Osteoblast (primary cell): ENCODE measurements at places on chromosomes 1 and 21.
A peak's percentile ranks its signal among the peaks of the same experiment; 100 is the strongest.

DNA sequence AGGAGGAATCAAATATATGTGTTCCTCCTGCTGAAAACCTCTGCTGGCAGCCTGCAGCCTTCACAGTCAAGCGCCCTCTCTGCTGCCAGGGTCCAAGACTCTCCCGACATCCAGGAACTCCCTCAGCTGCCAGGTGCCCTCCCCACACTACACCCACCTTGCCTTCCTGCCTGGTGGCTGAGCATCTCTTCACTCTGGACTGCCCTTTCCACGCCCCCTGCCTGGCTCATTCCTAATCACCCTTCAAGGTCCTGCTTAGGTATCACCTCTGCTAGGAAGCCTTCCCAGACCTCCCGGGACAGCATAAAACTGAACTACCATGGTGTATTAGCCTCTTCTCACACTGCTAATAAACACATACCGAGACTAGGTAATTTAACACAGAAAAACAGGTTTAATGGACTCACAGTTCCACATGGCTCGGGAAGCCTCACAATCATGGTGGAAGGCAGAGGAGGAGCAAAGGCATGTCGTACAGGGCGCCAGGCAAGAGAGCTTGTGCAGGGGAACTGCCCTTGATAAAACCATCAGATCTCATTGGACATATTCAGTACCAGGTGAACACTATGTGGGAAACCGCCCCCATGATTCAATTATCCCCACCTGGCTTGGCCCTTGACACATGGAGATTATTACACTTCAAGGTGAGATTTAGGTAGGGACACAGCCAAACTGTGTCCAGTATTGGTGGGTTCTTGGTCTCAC, 15.3 kb downstream of the LDLRAD1 start:
- DNase-seq: no peak

DNA sequence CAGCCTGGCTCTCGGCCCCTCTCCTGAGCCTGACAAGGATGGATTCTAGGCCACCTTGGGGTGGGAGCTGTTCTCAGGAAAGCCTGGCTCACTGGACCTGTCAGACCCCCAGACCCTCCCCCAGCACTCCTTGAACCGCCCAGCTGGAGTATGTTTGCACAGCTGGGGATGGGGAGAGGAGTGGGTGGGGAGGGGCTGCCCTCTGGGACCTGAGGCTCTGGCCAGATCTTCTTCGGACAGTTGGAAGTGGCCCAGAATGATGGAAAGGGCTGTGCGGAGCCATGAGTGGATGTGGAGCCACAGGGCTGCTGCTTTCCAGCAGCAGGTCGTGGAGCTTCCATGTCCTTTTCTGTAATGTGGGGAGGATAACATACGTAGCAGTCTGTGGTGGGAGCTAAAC, 43.0 kb upstream of the TRABD2B start:
- no peak for DNase-seq

DNA sequence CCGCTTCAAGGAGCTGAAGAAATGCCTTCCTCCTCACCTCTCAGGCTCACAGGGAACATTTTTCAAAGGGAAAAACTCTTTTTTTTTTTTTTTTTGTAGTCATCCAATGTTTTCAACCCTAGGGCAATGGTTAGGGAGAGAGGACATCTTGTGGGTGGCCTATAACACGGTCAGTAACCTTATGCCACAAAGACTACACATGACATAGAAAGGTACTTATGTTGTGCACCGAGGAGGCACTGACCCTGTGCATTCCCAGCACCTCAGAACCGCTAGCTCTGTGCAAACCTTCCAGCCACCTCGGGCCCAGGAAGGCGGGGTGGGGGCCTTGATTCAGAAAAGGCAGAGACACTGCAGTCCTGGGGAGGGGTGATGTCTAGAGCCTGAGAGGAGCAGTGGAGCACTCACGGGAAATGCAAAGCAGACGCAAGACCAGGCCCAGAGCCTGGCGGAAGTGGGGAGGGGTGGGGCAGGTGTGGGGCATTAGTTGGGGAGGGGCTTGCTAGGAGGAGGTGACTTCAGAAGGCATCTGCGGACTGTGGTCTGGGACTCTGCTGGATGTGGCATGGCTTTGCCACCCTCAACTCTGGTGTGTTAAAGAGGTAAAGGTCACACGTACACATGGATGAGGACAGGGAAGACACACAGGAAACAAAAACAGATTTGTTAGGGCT, 68.6 kb downstream of the MDM4 start:
- no peak for DNase-seq

DNA sequence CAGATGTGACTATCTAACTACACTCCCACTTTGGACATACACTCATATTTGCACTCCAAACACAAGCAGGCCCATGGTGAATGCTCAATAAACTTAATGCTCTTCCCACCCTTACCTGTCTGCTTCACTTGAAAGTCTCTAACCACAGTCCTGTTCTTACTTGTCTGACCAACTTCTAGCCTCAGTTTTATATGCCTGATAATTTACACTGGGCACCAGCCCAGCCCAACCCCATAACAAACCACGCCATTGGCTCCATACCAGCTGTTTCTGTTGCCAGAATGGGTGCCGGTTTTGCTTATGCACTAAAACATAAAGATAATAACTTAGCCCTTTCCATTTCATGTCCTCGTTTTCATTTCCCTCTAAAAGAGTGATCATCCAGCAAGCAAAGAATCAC, 395.4 kb downstream of the NTNG1 start:
- no peak for DNase-seq

DNA sequence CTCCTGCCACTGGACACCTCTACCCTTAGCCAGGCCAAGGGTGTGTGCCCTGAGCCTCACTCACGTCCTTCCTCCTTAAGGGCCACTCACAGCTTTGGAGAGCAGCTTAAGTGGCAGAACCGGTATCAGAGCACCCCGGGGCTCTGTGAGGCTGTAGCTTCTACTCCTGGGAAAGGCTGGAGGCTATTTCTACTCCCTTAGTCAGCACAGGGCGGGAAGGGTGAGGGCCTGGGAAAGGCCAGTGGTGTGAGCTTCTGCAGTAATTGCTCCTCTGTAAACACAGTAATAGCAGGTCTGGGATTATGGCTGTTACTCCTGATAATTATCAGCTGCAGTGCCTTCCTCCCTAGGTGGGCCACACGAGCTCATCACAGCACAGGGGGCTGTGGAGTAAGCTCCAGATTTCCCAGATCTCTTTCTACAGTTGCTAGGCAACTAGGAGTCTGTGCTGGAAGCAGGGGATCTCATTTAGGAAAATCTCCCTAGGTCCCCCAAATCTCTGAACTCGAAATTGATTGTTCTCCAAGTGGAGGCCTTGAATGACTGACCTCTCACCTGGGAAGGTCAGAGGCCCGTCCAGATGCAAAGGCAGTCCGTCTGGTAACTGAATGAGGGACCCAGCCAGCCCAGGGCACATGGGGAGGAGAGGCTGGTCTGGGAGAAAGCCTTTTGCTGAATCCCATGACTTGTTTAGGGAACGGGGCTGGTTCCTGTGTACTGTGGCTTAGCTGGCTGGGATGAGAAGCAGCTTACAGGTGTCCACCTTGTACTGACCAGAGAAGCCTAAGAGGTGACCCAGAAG, 29.3 kb downstream of the IER5 start:
- DNase-seq: peak; percentile 95

- peak; percentile 73 for DNase-seq
These were observed 17.7 kb downstream of the KCNC4 start for GRCh38 chr1:110227774-110228173.

DNA sequence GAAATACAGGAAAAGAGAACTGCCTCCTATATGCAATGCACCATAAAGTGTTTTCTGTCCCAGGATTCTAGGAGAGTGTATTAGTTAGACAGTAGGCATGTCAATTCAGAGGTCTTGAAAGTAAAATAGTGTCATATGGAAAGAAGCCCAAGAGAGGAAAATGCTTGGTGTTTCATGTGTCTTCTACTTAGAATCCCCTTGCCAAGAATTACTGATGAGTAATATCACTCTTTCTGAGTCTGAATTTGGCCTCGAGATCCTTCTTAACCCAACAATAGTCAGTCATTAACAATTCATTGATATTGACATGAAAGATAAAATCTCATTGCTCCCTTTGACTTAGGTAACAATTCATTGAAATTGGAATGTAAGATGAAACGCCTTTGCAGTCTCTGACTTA, 972.2 kb downstream of the TTLL7 start:
- no peak for DNase-seq

DNA sequence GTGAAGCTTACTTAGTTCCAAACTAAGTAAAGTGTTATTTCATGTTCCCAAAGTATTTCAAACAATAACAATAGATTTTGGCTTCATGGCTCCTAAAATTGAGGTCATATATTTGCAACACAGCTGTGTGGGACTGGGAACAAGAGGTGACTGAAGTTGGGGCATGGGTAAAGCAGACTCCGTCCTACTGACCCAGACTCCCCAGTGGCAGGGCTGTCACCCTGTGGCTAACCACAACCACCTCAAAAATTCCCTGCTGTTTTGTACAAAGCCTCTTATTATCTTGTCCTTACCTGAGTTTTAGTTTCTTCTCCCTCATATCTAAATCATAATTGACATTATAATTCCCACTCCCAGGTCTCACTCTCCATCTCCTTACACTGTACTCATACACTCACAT, 117.6 kb downstream of the PTGER3 start:
- no peak for DNase-seq
